ENCODE measurements at places on chromosomes 3 and 15.

DNA sequence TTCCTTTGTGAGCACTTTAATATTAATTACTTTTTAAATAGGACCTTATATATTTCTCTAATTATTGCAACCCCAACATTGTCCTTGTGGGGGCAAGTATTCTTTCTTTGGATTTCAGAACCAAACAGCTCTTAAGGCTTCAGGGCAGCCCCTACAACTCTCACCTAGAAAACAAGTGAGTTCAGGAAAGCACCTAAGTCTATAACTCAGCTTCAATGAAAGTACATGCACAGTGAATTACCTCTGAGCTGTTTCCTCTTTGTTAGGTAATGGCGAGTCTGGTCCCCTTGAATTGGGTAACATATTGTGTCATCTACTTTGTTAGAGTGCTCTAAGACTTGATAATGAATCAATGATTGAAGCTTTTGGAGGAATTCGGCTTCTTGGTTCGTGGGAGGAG lies 545.7 kb downstream of the NLGN1 start:
- no peak for DNase-seq

GRCh38 chr3:141735176-141735575 lies 2.9 kb upstream of the RNF7 start:
- no peak for DNase-seq

GRCh38 chr3:70342149-70342548 lies 29.7 kb upstream of the MDFIC2 start:
- no peak for DNase-seq

DNA sequence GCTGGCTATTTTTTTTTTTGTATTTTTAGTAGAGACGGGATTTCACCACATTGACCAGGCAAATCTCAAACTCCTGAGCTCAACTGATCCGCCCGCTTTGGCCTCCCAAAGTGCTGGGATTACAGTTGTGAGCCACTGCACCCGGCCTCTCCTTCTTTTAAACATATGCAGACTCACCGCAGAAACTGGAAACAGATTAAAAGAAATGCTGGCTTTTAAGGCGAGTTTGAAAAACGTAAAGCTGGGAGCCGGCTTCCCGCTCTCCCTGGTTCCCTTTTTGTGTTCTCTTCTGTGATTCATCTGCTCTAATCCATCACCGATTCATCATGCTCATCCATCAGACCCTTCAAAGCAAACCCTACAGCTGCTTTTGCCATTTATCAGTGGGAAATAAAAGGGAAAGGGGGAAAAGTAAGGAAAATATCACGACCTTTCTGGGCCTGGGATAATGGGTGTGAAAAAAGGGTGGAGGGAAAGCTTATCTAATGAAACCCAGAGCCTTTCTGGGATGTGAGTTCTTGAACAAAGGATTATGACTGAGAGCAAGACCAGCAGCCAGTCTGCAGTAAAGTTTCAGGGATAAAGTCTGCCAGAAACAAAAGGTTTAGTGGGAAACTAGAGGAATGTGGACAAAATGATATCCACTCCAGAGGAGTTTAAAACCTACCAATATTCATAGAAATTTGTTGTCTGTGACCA lies 92.3 kb upstream of the LRIG1 start:
- DNase-seq = no peak

DNA sequence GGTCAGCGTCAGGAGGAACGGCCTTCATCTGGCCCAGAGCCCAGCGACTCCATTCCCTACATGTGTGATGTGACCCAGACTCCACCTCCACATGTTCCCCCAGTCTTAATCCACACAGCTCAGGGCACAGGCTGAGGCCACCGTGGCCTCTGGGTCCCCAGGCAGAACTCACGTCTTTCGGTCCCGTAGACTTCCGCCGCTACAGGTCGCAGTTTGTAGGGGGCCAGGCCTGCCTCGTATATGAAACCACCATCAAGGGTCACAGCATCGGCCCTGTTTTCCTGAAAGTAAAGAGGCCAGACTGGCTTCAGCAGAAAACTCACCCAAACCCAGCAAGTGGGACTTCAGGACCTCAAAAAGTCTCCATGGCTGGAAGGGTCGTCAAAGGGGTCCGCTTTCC lies 8.6 kb downstream of the LTF start:
- DNase-seq = no peak

DNA sequence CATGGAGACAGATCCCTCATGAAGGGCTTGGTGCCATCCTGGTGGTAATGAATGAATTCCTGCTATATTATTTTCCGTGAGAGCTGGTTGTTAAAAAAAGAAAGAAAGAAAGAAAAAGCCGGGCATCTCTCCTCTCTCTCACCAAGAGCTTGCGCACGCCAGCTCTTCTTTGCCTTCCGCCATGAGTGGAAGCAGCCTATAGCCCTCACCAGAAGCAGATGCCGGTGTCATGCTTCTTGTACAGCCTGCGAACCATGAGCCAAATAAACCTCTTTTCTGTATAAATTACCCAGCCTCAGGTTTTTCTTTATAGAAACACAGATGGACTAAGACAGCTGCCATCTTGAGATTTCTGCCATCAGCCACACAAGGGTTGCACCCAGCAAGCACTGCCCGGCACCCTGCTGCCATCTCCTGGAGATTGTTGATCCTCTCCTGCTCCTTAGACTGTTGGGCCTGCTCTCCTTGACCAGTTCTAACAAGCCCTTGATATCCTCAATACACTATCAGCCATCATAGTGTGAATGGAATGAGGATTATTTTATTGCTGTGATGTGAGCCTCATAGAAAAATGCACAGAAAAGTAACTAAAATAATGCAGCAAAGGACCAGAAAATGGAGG lies 3.5 kb upstream of the AHSG start:
- peak; percentile 41 for DNase-seq

DNA sequence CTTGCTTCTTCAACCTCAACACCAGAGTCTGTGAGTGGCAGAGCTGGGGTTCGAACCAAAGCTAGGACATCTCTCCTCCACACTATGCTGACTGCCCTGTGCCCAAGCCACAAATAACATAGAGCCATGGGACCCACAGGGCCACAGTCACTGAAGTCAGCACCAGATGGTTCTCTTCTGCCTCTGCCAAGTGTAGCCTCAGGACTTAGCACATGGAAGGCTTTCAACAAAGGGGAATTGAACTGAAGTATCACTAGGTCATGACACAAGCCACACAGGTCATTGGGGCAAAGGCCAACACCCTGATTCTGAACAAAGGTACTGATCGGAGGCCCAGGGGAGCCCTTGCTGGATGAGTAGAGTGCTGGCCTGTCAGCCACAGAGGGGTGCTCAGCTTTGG lies 83.6 kb downstream of the BDH1 start:
- DNase-seq = no peak

DNA sequence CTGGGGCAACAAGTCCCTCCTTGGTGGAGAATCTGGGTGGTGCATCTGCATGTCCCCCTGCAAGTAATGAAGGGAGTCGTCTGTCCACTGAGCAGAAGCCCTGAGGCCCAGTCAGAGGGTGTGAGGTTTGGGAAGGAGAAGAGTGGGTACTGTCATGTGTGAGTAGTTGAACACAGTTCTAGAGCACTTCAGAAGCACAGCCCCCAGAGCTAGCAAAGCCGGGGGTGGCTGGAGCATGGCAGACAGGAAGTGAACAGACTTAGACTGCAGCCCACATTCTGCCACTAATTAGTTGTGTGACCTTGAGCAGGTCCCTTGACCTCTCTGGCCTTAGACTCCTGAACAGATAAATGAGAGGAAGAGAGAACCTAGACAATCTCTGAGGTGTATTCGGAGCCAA lies 207.6 kb downstream of the UACA start:
- peak; percentile 19 for DNase-seq

- no peak for DNase-seq
Observed at GRCh38 chr3:115628075-115628412, 4.7 kb downstream of the GAP43 start.

DNA sequence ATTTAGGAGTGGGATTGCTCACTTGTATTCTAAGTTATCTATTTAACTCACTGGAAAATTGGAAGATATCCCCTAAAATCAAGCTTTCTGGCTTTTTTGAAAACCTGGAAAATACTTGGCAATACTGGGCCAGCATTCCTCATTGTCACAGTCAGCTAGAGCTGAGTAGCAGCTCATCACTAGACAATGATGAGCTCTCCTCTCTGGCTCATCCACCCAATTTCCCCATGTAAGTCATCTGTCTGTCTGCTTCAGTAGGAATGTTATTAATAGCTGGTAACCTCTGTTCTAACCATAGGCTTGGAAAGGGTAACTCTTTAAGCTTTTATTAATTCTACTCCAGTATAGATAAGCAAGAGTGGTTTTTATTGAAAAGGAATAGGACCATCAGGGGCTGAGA lies 39.7 kb upstream of the PIK3R4 start:
- DNase-seq = no peak

GRCh38 chr3:17793542-17794195 lies 51.2 kb upstream of the TBC1D5 start:
- no peak for DNase-seq

GRCh38 chr3:117822416-117822815 lies 1112.8 kb downstream of the TUSC7 start:
- no peak for DNase-seq

GRCh38 chr3:43794776-43795175 lies 104.0 kb downstream of the ABHD5 start:
- no peak for DNase-seq

DNA sequence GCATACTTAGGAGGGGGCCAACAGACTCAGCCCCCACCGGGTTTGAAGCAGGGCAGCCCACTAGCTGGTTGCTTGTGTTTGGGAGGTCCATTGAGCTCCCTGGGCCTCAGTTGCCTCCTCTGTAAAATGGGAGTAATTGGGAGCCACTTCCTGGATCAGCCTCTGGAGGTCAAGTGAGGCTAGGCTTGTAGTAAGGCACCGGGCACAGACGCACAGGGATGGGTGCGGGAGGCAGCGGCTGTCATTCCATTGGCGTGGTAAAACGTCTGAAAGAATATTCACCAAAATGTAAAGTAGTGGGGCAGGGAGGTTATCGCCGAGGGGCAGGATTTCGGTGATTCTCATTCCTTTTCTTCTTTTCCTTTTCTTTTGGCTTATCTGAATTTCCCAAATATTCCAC lies 64.6 kb downstream of the TLE3 start:
- no peak for DNase-seq

- DNase-seq = no peak
Observed at GRCh38 chr3:160616716-160617115, 51.3 kb upstream of the KPNA4 start.

DNA sequence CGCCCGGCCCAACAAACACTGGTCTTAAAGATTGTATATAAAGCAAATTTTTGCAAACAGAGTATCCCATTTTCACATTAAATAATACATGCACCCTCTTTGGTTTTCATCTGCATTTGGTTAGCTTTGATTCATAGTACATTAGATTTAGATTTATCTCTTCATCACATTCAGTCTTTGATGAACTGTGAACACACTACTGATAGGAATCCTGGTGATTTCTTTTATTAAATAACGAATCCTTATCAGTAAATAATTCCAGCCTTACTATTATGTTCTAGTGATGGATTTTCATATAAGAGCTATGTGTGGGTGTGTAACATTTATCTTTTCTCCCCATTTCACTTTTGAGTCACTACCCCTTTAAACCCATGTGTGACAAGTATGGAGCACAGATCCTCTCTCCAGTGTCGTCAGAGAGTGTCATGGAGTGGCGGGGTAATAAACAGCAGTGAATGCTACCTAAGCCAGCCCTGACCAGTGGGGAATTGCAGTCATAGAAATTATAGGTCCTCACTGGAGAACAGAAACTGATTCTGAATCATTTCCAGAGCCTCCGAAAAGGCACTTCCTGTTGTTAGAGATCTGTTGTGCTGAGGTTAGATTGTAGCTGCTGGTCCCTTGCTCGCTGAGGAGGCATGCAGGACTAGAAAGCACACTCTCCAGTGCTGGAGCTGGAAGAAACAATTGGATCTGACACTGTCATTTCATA lies 22.0 kb downstream of the SLC7A14 start:
- peak; percentile 72 for DNase-seq

GRCh38 chr3:43909149-43909548 lies 218.4 kb downstream of the ABHD5 start:
- no peak for DNase-seq

- DNase-seq = no peak
Observed at GRCh38 chr3:37591116-37591781, 270.4 kb upstream of the CTDSPL start.

DNA sequence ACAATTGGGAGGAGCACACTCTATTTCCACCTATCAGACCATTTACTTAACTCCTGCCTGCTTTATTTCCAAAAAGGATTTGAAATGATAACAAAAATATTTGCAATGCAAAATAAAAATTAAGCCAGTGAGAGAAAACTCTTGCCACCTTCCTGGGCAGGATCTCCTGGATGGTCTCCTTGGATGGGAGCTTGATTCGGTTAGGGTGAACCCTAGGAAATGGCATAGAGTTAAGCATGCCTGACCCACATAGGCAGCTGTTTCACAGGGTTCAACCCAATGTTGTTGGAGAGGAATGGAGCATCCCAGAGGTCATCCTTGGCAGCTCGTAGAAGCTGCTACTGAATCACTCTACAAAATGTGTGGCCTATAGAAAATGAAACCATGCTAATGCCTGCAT lies 83.8 kb downstream of the TGFBR2 start:
- no peak for DNase-seq

DNA sequence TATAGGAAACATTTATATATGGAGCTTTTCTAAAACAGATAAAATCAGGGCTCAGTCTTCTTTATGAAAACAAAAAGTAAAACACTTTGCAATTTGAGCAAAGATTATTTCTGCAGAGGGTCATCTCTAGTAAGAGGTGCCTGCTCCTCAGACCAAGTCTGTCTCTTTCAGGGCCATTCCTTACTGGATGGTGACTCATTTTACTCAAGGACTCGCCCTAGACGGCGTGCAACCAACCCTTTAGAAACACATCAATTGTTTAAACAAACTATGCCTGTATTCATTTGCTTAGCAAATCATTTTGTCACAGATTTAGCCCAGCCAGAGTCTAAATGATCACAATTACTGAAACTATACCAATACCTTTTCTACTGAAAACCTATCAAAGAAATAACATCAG lies 242.8 kb upstream of the ICE2 start:
- peak; percentile 42 for DNase-seq

GRCh38 chr3:37484884-37485559 lies 310.6 kb upstream of the LRRFIP2 start:
- no peak for DNase-seq

DNA sequence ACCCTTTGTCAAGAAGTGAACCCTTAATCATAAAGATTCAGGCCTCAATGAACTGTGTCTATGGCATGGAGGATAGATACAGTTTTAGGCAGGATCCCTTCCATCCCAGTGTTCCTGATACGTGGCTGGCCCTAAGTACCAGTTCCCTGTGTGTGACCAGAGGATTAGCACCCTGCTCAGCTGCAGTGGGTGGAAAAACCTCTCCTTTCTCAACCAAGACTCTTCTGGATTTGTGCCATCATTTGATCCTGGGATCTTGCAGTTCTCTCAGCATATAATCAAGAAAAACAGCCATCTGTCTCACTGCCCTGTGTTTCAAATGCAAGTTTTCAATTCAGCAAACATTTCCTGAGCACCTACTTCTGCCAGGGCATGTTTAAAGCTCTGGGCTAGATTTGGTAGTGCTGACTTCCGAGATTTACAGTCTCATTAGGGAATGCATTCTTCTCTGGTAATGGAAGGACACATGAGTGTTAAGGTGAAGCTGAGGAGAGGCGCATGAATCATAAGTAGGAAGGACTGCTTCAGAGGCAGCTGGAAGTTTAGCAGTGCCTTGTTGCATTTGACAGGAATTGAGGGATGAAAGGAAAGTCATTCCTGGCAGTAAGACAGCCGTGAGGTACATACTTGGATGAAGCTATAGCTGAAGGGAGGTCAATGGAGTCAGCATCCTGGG lies 388.3 kb downstream of the MFSD1 start:
- no peak for DNase-seq
